ENCODE measurements at places on chromosomes 16 and 17.

DNA sequence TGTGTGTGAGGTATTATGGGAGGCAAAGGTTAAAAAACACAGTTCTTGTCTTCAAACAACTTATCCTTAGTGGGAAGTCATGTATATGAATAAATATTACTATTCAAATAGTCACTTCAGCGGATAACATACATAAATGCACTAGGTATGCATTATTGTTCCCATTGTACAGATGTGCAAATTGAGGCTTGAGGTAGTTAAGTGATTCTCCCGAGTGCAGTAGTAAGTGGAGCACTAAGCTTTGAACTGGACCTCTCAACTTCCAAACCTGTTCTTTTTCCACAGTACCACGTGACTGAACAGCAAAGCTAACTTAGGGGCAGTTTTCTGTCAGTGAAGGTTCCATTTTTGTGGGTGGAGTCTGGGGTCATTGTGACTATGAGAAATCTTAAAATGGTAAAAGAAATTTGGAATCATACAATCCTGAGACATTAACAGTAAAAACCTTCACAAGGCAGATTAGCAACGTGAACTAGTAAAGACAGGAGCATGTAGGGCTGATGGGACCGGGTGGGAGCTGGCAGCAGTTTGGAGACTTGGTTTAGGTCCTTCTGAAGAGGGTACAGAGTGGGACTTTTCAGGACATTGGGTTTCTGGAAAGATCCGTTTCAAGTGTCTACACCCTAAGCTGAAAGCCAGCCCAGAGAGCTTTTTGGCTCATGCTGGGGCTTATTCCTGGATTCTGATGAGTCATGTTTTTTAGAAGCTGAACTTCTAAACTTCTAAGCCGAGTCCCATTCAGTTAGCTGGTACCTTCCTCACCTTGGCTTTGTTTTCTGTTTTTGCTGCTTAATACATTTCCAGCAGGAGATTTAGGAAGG is 204.9 kb downstream of the PRKCA start:
- no peak for DNase-seq

GRCh38 chr16:24069036-24069590 is 187.0 kb upstream of the CACNG3 start:
- no peak for DNase-seq

- DNase-seq: no peak
Observed at GRCh38 chr16:17346621-17347569, 123.9 kb downstream of the XYLT1 start.

DNA sequence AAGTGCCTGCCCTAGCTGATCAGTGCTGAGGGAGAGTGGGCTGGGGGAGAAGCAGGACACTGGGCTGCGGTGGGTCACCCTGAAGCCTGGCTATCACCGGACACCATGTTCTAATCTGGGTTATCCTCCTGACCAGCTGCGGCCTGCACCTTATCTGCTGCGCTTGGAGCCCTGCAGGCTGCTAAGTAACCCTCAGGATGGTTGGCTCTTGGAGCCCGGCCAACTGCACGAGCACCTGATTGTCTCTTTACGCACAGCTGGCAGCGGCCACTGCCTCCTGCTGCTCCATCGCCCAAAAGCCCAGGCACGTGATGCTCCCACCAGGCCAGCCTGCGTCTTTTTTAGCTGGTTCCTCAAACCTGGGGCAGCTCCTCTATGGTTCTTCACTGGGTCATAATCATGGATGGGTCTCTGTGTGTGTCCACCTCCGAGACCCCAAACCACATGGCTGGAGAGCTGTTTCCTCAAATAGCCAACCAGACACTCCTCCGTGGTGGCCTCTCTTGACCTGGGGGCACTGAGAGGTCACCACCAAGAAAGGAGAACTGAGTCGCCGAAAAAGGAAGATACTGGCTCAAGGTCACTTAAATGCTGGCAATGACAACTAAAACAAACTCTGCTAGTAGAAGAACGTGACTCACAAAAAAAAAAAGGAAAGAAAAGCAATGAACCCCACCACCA is 21.7 kb downstream of the SPHK1 start:
- no peak for DNase-seq

DNA sequence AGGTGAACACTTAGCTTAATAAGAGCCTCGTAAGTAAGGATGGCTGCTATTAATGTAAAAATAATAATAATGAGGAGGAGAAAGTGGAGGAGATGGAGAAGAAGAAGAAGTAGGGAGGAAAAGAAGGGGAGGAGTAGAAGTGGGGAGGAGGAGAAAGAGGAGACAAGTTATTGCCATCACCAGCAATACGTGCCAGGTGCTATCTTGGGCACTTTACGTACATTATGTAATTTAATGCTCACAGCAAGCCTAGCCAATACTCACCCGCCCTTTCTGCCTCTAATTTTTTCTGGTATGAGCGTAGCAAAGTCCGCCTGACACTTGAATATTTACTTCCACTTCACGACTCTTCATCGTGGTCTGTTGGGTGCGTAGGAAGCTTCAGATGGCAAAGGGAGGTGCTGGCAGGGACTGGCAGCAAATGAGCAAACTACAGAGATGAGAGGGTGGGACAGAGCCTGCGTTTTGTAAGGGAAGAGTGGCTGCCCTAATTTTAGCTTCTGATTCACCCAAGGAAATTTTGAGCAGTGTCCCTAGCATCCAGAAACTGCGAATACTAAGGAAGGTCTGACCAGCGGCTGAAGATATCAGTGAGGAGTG is 42.1 kb upstream of the CDH13 start:
- no peak for DNase-seq

DNA sequence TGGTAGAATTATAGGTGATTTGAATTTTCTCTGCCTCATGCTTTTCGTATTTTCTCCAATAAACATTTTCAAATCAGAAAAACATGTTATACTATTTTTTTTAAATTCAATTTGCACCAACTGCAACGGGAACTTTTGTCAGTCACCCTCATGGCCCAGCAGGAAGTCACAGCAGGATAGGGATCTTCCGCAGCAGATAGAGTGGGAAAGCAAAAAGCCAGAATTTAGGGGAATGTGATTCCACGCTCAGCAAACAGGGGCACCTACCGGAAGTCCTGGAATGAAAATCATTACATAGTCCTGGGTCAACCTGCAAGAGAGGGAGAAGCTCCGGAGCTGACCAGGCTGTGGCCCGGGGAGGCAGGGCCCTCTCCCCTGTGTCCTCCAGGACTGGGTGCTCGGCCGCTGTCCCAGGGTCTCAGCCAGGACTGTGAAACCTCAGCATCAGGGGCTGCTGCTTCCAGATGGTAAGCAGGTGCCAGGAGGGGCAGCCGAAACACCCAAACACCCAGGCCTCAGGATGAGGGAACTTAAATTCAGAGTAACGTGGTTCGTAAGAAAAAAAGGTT is 3.9 kb downstream of the SLC47A2 start:
- DNase-seq: no peak

Measured in cerebellar nuclear complex (tissue), 1 donor.